ENCODE measurements at places on chromosomes 11 and 22.
A peak's percentile ranks its signal among the peaks of the same experiment; 100 is the strongest.

- peak; percentile 91 for DNase-seq
Measured at GRCh38 chr11:59207988-59208451, 4.7 kb downstream of the MPEG1 start.

DNA sequence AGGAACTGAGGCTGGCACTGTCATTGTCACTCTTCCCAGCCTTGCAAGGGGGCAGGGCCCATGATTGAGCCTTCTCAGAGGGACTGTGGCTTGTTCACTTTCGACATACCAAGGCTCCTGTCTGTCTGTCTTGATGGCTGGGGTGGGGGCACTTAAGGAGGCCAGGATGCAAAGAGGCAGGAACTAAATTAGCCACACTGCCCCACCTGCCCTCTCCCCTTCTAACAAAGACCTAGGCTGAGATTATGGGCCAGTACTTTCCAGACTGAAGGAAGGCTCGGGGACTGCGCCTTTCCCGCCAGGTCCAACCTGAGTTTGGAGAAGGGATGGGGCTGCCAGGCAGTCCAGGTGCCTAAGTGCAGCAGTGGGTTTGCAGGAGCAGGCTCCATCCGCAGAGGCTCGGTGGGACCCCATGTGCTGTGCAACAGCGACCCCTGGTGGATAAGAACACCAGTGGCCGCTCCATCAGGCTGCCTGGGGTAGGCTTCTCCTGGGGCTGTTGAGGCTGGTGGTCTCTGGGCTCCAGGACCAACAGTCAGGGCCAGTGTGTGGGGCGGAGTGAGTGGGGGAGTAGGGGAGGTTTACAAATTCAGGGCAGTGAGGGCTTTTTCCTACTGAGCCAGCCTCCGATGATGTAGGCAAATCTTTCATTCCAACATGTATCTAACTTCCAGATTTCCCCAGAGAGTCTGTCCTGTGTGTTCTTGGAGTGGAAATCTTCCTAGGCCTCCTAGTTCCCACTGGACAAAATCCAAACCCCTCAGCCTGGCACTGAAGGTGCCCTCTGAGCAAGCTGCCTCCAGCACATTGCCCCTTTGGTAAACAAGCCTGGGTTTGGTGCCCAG, 93.9 kb downstream of the INSC start:
- peak; percentile 53 for DNase-seq

DNA sequence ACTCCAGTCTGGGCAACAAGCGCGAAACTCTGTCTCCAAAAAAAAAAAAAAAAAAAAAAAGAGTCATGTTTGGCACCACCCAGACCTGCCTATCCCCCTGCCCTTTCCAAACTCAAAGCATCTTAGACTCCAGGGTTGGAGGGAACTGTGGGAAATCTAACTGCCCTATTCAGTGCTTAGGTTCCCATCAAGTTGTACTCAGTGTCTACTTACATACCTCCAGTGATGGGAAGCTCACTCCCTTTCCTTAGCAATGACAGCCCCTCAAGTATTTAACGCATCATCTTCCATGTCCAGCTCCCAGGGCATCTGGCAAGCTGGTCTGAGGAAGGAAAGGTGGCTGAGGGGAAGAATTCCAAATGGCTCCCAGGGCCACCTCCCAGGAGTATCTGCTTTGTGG, 3.0 kb downstream of the ACTN3 start:
- DNase-seq, result no peak

DNA sequence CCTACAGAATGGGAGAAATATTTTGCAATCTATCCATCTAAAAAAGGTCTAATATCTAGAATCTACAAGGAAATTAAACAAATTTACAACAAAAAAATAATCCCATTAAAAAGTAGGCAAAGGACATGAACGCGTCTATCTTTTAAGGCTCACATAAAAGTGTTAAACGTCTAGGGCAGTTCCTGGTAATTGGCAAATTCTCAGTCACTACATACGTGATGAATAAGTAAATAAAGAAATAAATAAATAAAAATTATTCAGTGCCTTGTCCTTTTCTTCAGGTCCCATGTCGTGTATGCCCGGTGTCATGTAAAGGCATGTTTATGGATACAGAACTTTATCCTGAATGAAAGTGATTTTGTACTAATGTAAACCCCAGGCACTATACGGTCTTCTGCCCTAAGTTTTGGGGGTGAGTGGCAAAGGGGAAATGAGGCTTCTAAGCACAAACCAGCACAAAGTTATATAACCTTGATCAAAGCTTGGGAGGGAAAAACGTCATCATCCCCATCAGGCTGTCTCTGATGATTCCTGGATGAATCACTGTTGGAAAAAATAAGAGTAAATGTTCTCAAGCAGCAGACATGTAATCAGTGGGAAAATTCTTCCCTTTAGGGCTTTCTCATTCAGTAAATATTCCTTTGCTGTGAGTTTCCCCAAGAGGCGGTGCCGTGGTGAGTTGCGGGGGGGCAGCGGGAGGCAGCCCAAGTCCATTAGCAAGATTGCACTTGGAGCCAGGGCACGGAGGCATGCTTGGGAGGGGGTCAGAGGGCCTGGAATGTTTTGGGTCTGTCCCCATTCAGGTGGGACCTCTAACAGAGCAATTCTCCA, 30.4 kb upstream of the MICAL2 start:
- peak; percentile 99 for DNase-seq

DNA sequence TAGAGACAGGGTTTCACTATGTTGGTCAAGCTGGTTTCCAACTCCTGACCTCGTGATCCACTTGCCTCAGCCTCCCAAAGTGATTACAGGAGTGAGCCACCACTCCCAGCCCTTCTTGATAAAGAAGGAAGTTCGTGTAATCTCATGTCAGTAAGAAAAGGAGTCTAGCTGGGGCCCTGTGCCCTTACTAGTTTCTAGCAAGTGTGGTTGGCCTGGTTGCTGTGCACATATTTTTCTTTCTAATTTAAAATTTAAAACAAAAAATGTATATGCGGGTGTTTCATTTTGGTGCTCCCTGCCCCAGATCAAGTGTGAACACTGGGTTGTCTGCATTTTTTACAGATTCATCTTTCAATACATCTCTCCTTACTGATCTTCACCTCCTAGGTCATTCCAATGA, 770.8 kb upstream of the TENM4 start:
- no peak for DNase-seq

GRCh38 chr11:130323452-130324450, 9.0 kb upstream of the ZBTB44 start:
- DNase-seq, result peak; percentile 29

DNA sequence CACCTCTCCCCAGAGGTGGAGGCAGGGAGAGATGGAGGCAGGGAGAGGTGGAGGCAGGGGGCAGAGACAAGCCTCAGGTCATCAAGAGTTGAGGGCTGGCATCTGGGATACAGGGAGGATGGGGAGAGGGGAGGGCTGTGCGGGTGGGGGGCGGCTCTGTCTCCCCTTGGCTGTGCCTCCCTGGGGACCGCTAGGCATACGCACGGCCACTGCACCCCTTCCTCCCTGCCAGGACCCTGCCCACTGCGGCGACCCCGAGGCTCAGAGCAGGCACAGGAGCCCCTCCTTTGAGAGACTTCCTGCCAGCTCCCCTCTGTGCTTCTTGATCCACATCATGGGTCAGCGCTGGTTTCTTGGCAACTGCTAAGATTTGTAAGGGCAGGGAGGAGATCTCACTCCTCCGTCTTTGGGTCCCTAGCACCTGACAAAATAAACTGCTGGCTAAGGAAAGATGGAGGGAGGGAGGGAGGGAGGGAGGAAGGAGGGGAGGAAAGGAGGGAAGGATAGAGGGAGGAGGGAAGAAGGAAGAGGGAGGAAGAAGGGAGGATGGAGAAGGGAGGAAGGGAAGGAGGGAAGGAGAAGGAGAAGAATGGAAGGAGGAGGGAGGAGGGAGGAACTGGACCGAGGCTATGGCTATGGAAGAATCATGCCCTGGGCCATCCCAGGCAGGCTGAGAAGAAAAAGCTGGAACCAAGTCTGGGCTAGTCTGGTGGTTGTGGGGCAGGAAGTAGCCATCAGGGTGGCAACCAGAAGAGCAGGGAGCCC, 18.5 kb downstream of the PRR33 start:
- peak; percentile 24 for DNase-seq

- no peak for DNase-seq
Measured at GRCh38 chr11:120720760-120721159, 209.2 kb downstream of the GRIK4 start.

GRCh38 chr11:78304201-78304600, 113.4 kb downstream of the GAB2 start:
- no peak for DNase-seq

DNA sequence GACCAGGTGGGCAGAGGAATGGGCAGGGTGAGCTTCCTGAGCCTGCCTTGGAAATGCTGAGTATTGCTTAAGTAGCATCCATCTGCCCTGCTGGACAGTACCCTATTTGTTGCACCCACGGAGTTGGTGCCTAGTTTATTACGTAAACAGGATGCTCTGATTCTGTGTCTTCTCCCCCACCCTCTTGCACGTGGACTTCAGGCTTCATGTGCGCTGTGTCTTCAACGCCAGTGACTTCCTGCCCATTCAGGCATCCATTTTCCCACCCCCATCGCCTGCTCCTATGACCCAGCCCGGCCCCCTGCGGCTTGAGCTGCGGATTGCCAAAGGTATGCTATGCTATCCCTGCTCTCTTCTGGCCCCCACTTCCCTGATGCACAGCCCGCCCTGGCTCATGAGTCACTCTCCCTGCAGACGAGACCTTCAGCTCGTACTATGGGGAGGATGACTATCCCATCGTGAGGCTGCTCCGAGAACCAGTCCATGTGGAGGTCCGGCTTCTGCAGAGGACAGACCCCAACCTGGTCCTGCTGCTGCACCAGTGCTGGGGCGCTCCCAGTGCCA, 5.7 kb downstream of the ZP1 start:
- peak; percentile 89 for DNase-seq

- DNase-seq, result peak; percentile 72
Measured at GRCh38 chr11:12214751-12215150, 104.4 kb downstream of the MICAL2 start.

DNA sequence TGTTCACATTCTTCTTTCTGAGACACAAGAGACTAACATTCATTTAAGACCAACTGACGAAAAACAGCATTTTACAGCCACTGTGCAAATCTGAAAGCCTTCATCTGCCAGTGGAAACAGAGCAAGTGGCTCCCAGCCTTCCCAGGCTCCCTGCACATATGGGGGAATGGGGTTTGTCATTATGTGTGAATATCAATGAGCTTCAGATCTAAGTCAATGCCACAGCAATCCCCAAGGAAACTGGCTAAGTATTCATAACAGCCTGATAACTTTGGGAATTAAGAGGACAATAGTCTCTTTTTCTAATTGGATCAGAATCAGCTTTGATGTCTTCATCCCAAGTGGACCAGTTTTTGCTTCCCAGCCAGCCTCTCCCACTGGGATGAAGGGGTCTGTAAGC, 66.9 kb downstream of the ABTB2 start:
- no peak for DNase-seq
